ENCODE measurements at places on chromosomes 4 and X.
A peak's percentile ranks its signal among the peaks of the same experiment; 100 is the strongest.

DNA sequence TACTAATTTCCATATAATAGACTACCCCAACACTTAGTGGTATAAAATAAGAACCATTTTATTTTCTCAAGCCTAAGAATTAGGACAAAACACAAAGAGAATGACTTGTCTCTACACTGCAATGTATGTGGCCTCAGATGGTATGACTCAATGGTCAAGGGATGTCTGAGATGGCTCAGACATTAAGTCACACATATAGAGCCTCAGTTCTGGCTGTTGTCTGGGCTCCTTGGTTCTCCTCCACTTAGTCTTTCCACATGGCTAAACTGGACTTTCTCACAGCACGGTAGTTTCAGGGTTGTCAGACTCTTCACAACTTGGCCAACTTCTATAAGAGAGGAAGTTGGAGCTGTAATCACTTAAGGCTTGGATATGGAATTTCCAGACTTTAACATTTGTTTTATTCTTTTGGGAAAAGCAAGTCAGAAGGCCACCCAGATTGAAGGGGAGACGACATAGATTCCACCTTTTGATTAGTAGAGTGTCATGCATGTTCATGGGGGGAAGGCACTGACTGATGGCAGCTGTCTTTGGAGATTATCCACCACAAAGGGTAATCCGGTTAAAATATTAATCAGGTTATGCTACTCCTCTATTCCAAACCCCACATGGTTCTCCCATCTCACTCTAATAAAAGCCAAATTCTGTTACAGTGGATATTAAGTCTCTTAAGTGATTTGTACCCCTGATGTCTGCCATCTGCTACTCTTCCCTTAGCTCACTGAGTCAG lies 9.4 kb downstream of the IL15 start:
- no peak for DNase-seq

GRCh38 chr4:985123-985830 lies 1.6 kb upstream of the IDUA start:
- no peak for DNase-seq

DNA sequence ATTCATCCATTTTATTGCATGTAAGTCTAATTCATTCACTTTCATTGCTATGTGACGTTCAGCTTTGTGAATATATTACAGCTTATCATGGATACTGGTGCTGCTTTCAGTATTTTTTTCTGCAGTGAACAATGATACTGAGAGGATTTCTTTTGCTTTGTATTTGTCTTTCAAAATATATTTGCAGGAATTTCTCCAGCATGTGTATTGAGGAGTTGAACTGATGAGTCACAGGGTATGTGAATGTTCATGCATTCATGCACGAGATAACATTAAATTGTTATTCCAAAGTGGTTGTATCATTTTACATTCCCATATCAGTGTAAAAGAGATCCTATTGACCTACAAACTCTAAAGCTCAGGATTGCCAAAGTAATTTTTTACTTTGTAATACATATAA lies 283.8 kb upstream of the ARSJ start:
- no peak for DNase-seq

GRCh38 chr4:4720646-4721045 lies 138.8 kb upstream of the MSX1 start:
- DNase-seq = no peak

DNA sequence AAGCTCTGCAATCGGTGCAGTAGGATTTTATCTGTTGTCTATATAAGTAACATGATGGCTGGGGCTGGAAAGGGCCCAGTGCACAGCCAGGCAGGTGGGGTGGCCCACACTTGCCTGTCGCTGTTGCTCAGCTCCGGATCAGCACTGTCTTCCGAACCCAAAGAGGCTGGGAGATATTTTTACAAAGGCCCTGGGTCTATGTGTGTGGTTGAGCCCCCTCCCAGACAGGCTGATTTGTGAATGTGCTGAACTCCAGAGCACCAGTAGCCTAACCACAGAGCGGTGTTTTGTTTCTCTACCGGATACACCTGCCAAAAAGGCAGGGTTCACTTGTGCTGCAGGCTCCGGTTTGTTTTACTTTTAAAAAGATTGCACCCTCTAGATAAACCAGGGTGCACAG lies 33.5 kb upstream of the CHRNA9 start:
- DNase-seq = peak; percentile 88

DNA sequence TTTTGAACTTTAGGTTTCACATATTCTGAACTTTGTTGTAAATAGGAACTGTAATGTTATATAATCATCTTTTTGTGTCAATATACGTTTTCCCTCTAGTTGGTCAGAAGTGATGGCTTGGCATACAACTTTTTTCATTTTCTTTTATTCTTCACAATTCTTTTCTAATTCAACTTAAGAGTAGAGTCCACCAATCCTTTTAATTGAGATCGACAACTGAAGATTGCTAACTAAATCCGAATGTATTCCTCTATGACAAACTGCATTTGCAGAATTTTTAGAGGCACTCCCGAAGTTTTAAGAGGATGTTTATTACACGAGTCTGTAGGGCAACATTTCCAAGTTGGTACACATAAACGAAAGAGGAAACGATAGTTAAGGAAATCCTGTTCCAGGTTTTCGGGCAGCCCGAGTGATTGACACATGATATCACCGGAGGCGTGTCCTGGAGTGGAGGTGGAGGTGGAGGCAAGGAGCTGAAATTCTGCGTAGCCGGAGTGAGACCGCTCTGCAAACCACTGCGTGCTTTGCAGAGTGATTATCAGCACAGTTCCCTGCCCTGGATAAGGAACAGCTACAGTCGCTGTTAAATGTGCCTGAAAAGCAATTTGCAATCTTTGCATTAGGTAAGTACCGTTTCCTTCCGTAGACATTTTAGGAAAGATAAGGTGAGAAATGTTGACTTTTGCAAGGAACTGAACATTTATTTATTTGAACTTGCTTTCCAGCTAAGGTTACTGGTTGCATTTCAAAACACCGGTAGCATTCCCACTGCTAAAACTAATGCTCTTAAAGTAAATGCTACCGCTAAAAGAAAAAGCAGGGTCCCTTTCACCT lies at the start of gene SPRY1:
Gene SPRY1 (plus strand): TSS at position 489 of the 837 bp plus-strand sequence. CDS start 4,797 bp downstream, outside the sequence.
- DNase-seq = peak; percentile 92

GRCh38 chr4:119627267-119628255 lies 1.0 kb downstream of the PDE5A start:
- DNase-seq = peak; percentile 43

DNA sequence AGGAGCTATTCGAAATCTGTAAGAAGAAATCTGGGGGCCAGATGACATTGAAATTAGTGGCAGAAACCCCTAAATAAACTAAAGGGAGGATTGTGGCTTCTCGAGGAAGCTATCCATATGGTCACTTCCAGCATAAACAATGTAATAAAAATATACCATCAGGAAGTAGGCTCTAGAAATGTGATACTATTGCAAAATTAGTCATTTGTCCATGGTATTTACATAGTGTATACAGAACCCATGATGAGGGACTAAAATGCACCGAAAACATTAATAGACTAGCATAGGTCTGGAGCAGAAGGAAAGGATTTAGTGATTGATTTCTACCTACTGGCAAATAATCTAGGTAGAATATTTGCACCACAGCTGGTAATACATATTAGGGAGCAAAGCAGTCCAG lies 1344.0 kb downstream of the FSTL5 start:
- DNase-seq = no peak

Measured in KBM-7 (cell line).